ENCODE measurements at places on chromosomes 6 and 20.

- DNase-seq, result no peak
Measured at GRCh38 chr20:40016890-40017289, 672.1 kb downstream of the MAFB start.

- DNase-seq, result no peak
Measured at GRCh38 chr6:157865249-157865648, 42.2 kb downstream of the SNX9 start.

DNA sequence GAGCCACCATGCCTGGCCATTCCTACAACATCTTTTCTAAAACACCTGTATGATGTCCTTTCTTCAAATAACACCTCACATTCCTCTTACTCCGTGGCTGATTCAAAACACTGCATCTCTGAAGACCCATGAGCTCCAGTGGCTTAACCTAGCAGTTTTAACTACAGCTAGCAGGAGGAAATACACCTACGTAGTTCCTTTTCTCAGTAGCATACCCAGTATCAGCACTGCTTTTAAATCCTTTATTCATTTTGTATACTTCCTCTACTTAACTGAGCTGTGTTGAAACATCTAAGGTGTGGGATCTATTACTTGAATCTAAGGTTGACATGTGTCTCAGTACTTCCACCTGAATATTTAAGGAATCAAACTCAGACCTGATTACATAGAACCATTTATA is 113.6 kb upstream of the CCDC28A start:
- DNase-seq, result no peak

- DNase-seq, result no peak
Measured at GRCh38 chr20:18289306-18289705, 979 bp downstream of the ZNF133 start.

GRCh38 chr6:166169549-166170421 is 2.1 kb upstream of the TBXT start:
- DNase-seq, result no peak

GRCh38 chr6:159117563-159117962 is 51.6 kb upstream of the FNDC1 start:
- DNase-seq, result no peak

- no peak for DNase-seq
Measured at GRCh38 chr6:15423286-15423993, 177.6 kb downstream of the JARID2 start.

GRCh38 chr20:39898467-39898852 is 790.6 kb downstream of the MAFB start:
- DNase-seq, result no peak

GRCh38 chr6:7236306-7237209 is 76.4 kb downstream of the SSR1 start:
- DNase-seq, result no peak

DNA sequence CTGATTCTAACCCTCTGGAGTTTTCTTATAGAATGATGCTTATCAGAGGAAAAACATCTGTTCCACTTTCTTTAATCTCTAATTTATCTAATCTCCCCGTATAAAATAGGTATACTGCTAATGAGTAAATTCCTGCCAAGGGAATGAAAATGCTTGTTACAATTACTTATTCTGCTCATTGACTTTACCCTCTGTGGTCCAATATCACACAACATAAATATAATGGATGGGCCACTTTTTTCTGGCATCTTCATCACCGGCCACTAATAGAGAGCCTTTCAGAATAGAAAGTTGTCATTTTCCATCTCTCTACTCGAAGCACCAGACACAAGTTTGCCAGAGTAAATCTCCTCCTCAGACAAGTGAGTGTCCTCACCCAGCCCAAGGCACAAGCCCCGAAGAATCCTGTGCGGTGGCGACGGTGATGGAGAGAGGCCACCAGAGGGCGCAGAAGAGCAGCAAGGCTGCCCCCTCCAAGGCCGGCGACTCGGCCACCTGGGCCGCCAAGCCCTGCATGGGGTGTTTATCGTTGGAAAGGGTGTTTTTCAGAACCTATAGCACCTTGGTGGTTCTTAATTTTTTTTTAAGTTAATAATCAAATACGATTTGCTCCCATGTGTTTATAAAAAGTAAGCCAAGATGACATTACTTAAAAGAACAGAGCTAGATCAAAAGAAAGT is 212.9 kb upstream of the ARID1B start:
- peak; percentile 58 for DNase-seq

- no peak for DNase-seq
Measured at GRCh38 chr20:33313686-33314314, 30.8 kb downstream of the BPIFB1 start.
